ENCODE measurements at places on chromosomes 13 and 19.
A peak's percentile ranks its signal among the peaks of the same experiment; 100 is the strongest.

- no peak for ATAC-seq
Measured at GRCh38 chr13:114226088-114226487, 8.6 kb upstream of the CDC16 start.

- no peak for ATAC-seq
Measured at GRCh38 chr19:36106991-36107390, 4.0 kb upstream of the OVOL3 start.

DNA sequence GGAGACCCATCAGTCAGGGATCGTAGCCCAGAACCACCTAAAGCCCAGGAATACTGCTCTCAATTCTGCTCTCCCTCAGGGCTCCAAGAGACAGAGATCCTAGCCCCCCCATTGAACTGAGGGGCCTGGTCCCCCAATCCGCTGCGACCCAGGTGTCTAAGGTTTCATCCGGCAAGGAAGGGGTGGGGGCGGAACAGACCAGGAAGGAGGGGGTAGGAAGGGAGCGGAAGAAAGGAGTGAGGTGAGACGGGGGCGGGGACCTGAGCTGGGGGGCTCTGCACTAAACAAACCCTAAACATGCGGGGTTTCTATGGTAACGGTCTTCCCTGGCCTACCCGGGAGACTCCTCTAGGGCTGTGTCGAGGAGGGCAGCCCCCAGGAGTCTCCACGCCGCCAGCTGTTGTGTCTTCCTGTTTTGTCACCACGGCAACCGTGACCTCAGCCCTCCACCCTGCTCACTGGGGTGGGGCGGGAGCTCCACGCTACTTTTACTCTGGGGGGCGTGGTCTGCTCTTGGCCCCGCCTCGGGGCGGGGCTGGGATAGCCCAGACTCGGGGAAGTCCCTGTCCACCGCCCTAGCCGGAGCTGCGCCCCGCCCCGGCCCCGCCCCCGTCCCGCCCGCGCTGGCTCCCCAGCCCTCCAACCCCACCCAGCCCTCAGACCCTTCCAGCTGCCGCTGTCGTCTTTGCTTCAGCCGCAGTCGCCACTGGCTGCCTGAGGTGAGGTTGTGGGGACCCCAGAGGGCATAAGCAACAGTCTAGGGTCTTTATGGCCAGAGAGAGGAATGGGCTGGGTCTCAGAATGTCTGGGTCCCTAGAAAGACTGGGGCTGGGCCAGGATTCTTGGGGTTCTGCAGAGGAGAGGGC, at the start of gene MYADM:
Gene MYADM (plus strand): TSS at position 659 of the 866 bp plus-strand sequence. CDS start 5,647 bp downstream, outside the sequence.
- ATAC-seq = peak; percentile 87

GRCh38 chr19:281992-282391, 9.2 kb downstream of the PLPP2 start:
- no peak for ATAC-seq

- no peak for ATAC-seq
Measured at GRCh38 chr13:51550151-51550550, 34.1 kb upstream of the WDFY2 start.

GRCh38 chr13:75798353-75799255, 162.5 kb downstream of the LMO7 start:
- ATAC-seq = peak; percentile 58

DNA sequence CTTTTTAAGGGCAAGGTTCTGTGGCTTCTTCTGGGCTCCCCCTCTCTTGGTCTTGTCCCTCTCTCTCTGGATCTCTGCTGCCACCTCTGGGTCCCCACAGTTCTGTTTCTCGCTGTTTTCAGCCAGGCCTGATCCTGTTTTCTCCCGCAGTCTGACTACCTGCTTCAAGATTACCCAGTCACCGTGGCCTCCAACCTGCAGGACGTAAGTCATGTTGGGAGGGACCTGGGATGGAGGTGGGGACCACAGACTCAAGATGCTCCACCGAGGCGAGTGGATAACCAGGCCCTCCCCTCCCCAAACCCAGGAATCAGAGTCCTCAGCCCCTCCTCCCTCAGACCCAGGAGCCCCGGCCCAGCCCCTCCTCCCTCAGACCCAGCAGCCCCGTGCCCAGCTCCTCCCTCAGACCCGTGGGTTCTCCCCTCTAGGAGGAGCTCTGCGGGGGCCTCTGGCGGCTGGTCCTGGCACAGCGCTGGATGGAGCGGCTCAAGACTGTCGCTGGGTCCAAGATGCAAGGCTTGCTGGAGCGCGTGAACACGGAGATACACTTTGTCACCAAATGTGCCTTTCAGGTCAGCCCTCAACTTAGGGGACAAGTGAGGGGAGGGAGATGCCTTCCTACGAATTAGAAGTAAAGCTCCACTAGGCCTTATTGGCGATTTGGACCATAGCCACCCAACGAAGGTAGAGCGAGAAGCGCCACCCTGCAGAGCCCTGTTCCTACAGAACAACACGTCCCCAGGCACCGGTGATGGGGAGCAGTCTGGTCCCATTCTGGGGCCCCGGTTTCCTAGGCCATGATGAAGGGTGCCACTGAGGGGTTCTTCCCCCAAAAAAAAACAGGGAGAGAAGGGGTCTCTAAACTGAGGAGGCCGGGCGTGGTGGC, 2.2 kb downstream of the FLT3LG start:
- peak; percentile 57 for ATAC-seq

- ATAC-seq = no peak
Measured at GRCh38 chr13:31769575-31769974, 30.2 kb downstream of the RXFP2 start.

- ATAC-seq = no peak
Measured at GRCh38 chr13:109100705-109101304, 471.4 kb downstream of the MYO16 start.

DNA sequence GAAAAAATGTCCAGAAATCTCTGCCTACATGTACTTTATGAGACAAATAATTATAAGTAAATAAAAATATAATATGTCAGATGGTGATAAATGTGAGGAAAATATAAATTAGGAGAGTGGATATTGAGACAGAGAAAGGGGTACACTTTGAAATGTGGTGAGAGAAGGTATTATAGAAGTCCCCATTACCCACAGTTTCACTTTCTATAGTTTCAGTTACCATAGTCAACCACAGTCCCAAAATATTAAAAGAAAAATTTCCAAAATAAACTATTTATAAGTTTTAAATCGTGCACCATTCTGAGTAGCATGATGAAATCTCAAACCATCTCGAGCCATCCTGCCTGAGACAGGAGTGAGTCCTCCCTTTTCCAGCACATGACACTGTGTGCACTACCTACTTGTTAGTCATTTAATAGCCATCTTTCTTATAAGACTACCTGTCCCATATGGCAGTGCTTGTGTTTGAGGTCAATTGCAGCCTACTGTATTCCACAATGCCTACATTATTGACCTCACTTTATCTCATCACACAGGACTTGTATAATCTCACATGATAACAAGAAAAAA, 653.7 kb downstream of the DACH1 start:
- no peak for ATAC-seq

GRCh38 chr19:6048793-6049405, 61.4 kb downstream of the RFX2 start:
- peak; percentile 100 for ATAC-seq

DNA sequence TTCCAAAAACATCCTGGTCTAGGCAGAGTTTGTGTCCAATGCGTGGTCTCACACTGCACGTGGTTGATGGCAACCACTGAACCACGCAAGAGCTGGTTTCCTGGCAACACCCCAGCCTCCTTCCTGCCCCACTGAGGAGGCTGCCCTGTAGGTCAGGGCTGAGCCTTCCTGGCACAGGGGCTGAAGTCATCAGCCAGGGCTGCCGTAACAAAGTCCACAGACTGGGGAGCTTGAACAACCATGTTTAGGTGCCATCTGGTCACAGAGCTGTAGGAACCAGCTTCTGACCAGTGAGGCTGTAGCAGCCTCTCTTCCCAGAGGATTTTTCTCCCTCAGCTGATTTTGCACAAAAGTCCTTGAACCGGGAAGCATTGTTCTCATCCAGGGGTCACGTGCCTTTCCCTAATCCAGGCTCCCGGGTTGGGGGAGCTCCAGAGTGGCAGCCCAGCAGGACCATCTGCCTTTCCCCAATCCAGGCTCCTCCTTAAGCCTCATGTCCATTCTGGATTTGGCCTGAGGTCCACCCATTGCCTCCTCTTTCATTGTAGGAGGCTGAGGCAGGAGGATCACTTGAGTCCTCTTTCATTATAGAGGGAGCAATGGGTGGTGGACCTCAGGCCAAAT, 53.9 kb downstream of the CHST8 start:
- no peak for ATAC-seq

DNA sequence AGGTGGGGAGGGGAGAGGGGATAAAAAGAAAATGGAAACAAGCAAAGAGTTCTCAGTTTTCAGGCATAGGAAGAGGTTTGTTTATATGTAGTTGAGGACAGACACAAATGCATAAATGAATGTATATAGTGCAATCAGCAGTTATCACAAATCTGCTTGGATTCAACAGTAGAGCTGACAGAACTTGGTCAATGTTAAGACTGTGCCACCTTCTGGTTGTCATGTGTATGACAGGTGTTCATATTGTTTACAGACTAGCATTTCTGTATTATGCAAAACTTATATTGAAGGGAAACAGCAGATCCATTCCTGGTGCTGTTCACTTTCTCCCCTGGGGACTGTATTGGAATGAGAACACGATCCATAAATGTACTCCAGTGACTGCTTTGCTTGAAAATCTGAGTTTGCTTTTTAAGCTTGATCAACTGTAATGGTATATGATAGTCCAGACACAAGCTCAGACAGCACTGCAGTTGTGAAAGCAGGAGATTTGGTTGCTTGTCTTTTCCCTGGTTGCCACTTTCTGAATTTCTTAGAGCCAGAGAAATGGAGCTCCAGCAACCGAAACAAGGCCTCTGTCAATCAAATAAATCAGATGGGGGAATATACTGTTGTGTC, 319.5 kb upstream of the OBI1 start:
- ATAC-seq = peak; percentile 59

GRCh38 chr19:13270514-13271105, 120.4 kb downstream of the IER2 start:
- no peak for ATAC-seq

GRCh38 chr19:30883071-30883470, 466.2 kb downstream of the TSHZ3 start:
- ATAC-seq = no peak

- no peak for ATAC-seq
Measured at GRCh38 chr19:2329501-2329916, 1.0 kb downstream of the SPPL2B start.

DNA sequence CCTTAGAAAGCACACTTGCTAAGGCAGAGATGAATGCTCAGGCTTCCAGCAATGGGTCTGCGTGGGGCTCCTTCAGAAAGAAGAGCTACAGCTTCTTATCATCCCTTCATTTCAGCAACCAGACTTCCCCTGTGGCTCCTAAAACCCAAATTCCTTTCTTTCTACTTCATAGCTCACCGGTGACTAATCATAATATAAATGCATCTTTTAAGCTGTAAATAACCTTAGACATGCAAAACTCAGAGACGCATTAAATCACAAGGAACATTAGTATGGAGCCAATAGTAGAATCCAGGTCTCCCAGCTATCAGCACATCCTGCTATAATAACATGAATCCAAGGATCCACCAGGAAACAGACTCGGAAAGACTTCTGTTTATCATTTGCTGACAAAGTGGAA, 375.6 kb downstream of the COG6 start:
- ATAC-seq = no peak

GRCh38 chr13:50340551-50341287, 325.5 kb downstream of the KCNRG start:
- ATAC-seq = no peak

DNA sequence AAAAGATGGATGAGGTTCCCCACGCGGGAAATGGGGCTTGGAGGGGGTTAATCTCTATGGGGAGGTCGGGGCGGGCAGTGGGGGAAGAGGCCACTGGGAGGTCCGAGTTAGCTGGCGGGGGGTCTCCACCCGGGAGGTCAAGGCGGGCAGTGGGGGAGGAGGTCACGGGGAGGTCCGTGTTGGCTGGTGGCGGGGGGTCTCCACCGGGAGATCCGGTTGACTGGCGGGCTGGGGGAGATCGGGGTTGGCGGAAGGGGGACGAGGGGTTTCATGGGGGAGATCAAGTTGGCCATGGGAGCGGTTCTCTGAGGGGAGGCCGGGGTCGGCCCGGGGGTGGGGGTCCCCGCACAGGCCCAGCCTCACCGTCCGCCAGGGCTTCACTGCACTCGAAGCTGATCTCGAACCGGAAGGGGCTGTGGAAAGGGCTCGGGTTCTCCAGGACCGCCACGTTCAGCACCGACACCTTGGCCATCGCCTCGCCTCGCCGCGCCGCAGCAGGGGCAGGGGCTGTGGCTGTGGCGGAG, 342 bp downstream of the ASF1B start:
- ATAC-seq = no peak

GRCh38 chr13:52938065-52938464, 89.6 kb upstream of the PCDH8 start:
- no peak for ATAC-seq

DNA sequence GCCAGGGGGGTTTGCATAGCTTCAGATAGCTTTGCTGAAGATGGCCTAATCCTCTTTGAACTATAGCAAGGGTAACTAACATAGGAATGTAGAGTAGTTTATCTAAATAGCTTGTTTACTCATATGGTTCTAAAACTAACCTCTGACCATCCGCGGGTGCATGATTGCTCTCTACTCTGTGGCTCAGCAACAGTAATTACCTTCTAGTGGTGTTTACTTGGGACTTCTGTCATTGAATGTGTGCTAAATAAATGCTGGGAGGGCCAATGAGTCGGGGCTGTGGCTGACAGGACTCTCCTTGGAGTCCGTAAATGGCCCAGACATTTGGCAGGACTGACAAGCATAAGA, 1461.9 kb downstream of the UQCRFS1 start:
- no peak for ATAC-seq

DNA sequence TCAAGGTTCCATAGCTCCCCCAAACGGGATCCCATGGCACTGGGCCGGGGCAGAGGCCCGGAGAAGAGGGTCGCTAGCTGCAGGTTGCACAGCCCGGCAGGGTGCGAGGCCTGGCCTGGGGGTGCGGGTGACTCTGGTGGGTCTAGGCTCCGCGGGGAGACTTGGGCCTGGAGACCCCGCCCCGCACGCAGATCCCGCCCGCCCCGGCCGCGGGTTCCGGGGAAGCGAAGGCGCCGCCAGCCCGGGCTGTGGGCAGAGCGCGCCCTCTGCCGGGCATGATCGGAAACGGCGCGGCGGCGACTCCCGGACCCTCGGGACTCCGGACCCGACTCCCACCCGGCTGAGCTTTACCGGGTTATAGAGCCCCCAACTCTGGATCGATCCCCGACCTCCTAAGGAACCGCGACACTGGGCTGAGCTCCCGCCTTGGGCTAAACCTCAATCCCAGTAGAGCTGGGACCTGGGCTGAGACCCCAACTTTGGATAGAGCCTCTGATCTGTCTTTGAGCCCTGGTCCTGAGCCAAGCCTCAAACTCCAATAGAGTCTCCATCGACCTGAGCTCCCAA, 3.1 kb upstream of the TNFAIP8L1 start:
- peak; percentile 12 for ATAC-seq

DNA sequence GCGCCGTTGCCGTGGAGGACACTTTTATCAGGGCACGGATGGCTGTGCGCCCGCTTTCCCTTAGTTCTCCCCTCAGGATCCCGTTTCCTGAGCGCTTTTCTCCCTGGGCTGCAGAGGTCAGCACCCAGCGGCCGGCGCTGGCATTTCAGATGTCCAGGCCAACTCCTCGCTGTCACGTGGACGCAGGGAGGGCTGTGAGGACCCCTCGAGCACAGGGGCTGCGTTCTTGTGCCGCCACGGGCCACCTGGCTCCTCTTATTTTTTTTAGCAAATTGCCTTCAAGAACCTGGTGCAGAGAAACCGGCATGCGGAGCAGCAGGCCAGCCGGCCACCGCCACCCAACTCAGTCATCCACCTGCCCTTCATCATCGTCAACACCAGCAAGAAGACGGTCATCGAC, 22.3 kb downstream of the ATP4B start:
- ATAC-seq = no peak

- ATAC-seq = no peak
Measured at GRCh38 chr13:110771194-110771593, 57.7 kb downstream of the ING1 start.

- peak; percentile 74 for ATAC-seq
Measured at GRCh38 chr19:43780706-43781525, at the start of gene KCNN4. TSS of gene KCNN4 (minus strand) at chr19:43780973. CDS start at chr19:43780861, 112 bp downstream.

Measured in activated CD4-positive, CD25-positive, alpha-beta regulatory T cell treated with anti-CD3 and anti-CD28 coated beads, Interleukin-2, amount 50 U/mL, for 24 hours (primary cell).